Activated CD4-positive, alpha-beta T cell treated with anti-CD3 and anti-CD28 coated beads, Interleukin-2, Interleukin-4, amounts not matched to agents 100 ng/mL and 50 ng/mL, durations not matched to agents 16 hours and 8 hours (primary cell): ENCODE measurements at places on chromosomes 6 and 20.

DNA sequence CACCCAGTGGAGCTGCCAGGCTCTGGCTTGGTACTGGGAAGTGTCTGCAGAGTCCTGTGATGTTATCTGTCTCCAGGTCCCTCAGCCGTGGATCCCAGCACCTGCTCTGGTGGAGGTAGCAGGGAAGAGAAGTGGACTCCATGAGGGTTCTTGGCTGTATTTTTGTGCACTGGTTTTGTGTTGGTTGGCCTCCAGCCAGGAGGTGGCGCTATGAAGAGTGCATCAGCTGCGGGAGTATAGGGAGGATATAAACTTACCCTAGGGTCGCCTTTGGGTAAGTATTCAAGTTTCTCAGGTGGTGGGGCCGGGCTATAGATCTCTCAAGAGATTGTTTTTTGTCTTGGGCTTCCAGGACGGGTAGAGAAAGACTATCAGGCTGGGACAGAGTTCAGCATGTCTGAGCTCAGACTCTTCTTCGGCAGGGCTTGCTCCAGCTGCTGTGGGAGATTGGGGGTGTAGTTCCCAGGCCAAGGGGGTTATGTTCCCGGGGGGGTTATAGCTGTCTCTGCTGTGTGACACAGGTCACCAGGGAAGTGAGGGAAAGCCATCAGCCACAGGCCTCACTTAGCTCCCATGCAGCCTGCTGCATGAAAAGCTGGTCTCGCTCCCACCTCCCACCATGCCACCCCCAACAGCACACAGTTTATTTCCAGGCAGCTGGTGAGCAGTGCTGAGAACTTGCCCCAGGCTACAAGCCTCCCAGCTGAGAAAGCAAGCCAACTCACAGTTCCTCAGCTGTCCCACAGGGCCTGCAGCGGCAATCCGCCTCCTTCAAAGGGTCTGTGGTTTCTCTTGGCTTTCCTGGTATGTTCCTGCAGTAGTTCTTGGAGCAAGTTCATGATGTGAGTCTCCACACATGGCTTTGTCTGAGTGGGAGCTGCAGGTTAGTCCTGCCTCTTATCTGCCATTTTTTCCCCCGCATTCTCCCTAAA is 115.7 kb downstream of the AIG1 start:
- DNase-seq: no peak

DNA sequence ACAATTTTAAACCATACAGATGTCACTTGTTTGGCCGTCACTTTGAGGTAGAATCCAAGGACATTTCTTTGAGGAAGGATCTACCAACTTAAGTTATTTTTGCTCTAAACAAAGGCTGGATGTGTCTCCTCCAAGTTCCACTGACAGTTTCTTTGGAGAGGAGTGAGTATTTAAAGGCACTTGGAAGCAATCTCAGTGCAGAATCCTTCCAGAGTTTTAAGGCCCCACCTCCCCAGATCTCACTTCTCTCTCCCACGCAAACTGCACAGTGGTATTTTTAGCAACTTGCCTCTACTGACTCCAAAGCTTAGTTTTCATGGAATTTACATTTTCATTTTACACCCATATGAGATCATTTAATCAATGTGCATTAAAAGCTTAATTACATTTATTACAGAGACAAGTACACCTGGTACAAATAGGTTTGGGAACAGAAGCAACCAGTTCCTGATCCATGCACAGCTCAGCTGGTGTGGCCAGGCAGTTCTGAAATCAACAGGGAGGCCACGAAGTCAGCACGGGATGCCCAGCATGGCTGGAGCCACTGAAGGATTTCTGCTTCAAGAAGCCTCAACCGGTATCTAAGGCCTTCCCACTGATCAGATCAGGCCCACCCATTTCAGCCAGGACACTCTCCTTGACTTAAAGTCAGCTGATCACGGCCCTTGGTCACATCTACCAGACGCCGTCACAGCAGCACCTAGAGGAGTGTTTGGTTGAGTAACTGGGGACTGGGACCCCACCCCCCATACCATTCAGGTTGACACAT is 109.8 kb downstream of the SYCP2 start:
- no peak for DNase-seq

DNA sequence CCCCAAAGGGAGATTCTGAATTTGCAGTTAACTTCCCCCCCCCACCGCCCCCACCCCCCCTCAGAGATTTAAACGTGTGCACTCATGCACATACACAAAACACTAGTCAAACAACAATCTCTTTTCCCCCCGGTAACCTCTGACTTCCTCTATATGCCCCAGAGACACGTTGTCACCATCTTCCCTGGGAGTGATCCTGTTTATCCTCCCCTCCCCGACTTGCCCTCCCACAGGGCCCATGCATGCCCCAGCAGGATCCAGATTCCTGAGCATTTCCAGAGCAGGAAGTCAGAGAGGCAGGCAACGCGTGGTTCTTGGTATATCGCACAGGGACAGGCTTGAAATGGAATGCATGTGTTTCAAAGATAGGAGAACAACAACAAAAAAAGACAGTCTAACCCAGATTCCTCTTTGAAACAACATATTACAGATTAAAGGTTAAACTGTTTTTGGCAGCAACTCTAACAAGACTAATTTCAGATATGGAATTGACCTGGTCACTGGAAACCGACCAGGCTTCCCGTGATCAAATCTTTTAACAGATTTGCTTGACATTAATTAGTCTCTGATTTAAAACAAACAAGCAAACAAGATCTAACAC is 1.3 kb downstream of the BLCAP start:
- DNase-seq: no peak

DNA sequence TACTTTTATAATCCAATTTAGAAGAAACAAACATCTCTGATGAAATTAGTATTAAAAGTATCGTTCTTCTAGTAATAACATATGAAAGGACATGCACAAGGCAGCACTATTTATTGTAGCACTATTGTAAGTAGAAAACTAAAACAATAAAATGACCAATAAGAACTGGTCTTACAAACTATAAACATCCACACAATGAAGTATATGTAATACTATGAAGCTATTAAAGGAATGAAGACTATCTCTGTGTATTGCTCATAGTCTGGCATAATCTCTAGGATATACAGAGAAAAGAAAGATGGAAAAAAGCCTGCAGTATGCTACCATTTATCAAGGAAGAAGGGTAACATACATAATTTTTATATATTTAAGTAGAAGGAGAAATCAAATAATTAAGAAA is 16.7 kb downstream of the LCA5 start:
- DNase-seq: no peak

DNA sequence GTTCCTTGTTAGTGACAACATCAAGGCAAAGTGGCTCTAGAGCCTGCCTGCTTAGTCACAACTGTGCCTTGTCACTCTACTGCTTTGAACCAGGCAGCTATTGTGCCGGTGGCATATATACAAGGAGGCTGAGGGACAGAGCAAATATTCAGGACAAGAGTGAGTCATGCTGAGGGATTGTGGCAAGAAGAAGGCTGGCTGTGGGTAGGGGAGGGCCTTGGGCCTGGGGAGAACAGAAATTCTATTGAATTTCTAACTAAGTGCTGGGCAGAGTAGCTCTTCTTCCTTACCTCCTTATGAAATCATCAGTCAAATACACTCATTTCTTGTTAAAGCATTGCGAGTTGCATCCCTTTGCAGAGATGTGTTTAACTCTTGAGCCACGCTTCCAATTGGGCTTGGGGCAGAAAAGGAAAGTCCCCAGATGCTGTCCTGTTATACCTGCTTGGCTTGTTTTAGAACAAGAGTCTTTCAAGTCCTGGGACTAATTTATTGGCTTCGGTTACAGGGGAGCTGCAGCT is 59.7 kb downstream of the PFDN4 start:
- DNase-seq: no peak

DNA sequence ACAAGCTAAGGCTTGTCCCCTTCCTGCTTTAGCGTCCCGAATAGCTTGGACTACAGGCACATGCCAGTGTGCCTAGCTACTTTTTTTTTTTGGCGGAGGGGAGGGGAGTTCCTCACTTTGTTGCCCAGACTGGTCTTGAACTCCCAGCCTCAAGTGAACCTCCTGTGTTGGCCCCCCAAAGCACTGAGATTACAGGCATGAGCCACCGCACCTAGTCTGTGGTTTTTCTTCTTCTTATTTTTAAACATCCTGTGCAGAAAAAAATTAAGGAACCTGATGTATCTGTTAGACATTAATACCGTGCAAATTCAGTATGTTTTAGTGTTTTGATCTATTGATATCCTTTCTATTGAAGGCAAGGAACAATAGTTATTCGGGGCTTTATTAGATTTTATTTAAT is 25.7 kb downstream of the HIVEP1 start:
- DNase-seq: no peak

- DNase-seq: no peak
These were observed 211.7 kb upstream of the PRND start for GRCh38 chr20:4509825-4510522.

GRCh38 chr6:91317247-91317835 is 730.5 kb upstream of the MAP3K7 start:
- no peak for DNase-seq

- no peak for DNase-seq
These were observed 199.5 kb upstream of the ASCC3 start for GRCh38 chr6:101080597-101080996.

- no peak for DNase-seq
These were observed 892.8 kb downstream of the TFAP2A start for GRCh38 chr6:9522101-9522500.

DNA sequence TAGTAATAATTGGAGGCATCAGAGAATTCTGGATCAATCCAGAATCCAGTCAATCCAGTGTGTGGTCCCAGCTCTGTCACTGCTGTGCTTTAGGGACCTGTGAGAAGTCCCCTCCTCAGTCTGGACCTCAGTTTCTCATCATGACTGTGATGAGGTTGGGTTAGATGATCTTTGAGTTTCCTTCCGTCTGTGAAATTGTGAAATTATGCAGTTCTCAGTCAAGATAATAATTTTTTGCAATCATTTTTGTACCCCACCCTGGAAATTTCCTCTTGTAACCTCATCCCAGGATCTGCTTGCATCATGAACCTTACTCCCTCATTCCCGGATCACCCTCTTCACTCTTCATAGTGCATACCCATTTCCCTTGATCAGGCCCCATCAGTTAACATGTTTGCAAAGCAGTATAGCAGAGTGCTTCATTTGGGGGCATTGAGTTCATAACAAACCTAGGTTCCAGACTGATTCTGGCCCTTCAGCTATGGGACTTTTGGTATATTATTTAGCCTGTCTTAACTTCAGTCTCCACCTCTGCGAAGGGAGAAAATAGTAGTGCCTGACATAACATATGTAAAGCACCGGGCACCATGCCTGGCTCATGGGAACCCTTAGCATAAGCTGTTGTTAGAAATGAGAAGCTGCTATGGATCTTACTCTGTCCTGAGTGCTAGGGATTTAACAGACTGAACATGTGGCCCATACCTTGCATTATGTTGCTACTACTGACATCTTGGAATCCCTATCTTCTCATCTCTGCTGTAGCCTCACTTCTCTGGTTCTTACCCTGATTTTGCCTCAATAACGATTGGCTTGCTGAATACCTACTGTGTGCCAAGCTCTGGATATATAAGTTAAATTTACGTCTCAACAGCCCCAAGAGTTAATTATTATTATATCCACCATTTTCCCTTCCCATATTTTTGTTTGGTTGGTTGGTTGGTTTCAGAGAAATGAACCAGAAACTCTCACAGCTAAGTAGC is 1.3 kb downstream of the ZNF76 start:
- no peak for DNase-seq

DNA sequence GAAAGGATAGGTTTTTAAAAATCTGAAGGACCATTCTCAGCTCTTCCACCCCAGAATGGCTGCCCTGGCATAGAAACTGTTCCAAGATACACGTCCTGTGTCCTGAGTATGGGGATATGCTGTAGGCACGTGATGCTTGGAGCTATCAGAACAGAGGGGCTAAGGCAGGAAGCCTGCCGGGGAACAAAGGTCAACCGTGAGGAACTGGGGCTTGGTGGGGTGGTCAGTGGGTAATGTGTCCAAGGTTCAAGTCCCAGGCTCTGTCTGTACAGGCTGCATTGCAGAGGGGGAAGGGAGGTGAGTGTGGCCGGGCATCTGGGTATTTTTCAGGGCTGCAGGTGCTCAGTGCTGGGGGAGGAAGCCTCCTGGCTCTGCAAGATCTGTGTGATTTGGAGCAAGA is 479.6 kb upstream of the CHD6 start:
- no peak for DNase-seq

GRCh38 chr6:134389658-134390057 is 71.7 kb upstream of the SGK1 start:
- no peak for DNase-seq

DNA sequence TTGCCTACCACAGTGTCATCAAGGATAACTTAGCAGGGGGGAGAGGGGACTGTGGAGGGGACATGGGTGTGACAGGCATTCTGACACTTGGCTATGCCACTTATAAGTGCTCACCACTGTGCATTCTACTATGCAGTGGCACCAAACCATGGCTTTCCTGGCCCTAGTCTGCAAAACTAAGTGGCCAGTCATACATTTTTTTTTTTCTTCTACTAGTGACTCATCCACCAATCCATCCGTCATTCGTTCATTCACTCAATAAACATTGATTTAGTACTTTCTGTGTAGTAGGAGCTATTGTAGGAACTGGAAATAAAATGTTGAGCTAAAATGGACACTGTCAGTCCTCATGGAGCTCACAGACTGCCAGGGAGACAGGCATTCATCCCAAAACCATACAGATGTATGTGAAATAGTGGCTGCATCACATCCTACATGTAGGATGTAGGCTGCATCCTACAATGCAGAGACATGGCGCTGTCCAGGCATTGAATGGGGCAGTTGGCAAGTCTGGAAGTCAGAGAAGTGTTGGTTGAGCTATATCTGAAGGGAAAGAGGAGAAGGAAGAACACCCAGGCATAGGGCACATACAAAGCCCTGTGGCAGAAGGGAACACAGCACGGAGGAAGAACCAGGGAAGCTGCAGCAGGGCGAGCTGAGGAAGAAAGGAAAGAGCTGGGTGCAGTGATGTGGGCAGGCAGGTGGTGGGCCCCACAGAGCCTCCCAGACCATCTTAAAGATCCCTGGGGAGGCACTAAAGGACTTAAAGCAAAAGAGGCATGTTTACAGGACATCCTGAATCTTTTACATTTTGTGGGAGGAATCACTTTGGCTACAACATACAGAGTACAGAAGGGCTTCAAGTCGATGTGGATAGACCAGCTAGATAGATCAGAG is 224.4 kb downstream of the UST start:
- no peak for DNase-seq

DNA sequence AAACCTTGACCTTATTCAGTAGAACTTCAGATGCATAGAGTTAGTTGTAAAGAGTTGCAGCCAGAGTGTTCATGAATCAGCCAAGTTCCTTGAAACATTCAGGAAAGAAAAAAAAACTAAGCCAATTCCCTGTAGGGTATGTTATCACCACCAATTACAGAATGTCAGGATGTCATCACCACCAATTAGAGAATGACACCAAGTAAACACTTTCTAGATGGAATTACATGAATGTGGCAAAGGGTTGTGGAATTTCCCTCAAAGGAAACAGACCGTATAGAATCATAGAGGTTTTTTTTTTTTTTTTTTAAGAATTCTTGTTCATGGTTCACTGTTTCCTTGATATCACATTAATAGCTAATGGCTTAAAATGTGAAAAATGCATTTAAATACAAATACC is 472.1 kb upstream of the RNF217 start:
- no peak for DNase-seq

- DNase-seq: peak; percentile 24
These were observed 84.3 kb upstream of the TMEM181 start for GRCh38 chr6:158475344-158476302.

GRCh38 chr6:104969108-104969507 is 12.2 kb downstream of the LIN28B start:
- DNase-seq: no peak

GRCh38 chr20:32541323-32542258 is 43.5 kb downstream of the NOL4L start:
- no peak for DNase-seq

- no peak for DNase-seq
These were observed 306.4 kb upstream of the PRND start for GRCh38 chr20:4415281-4415680.
